ENCODE measurements at places on chromosomes 6 and 20.

- DNase-seq, result peak; percentile 46
Observed at GRCh38 chr6:84422380-84422968, 195.0 kb upstream of the CEP162 start.

GRCh38 chr6:125658759-125659431, 90.5 kb upstream of the HEY2 start:
- DNase-seq, result no peak

GRCh38 chr6:156582509-156582992, 194.6 kb upstream of the ARID1B start:
- peak; percentile 94 for DNase-seq

DNA sequence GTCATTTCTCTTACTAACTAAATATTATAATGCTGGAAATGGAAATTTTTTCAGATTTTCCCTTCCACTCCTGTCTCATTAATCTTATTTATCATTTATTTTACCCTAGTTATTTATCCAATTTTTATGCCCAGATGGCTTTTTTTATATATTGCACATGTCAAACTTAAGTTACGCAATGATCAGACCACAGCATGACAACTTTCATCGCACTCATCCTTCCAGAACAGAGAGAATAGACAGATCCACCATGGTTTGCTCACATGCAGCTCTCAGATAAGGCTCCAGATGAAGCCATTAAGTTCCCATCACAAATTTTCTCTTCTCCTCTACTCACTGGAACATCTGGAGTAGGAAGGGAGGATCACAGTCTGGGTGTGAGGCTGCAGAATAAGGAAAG, 48.7 kb downstream of the MAP7 start:
- no peak for DNase-seq

GRCh38 chr6:55456016-55456415, 123.0 kb downstream of the HMGCLL1 start:
- no peak for DNase-seq

- peak; percentile 78 for DNase-seq
Observed at GRCh38 chr6:10505529-10505928, 15.6 kb upstream of the GCNT2 start.

DNA sequence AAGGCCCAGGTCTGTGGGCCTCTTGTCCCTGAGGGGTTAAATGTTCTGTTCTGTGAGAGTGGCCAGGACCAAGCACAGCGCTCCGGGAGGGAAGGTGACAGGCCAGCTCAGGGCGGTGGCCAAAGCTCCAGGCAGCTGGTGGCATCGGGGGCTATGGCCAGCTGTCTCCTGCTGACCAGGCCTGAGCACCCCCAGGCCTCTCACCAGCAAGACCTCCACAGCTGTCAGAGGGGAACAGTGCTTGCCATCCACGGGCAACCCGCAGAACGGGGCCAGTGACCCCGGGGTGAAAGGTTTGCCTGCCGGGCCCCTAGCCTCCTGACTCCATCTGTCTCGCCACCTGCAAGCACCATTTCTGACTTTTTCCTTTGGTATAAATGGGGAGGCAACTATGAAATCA, 46.0 kb downstream of the EYA2 start:
- no peak for DNase-seq

GRCh38 chr6:95589826-95590570, 12.7 kb downstream of the MANEA start:
- no peak for DNase-seq

- no peak for DNase-seq
Observed at GRCh38 chr20:454951-455350, 7.4 kb downstream of the TBC1D20 start.

DNA sequence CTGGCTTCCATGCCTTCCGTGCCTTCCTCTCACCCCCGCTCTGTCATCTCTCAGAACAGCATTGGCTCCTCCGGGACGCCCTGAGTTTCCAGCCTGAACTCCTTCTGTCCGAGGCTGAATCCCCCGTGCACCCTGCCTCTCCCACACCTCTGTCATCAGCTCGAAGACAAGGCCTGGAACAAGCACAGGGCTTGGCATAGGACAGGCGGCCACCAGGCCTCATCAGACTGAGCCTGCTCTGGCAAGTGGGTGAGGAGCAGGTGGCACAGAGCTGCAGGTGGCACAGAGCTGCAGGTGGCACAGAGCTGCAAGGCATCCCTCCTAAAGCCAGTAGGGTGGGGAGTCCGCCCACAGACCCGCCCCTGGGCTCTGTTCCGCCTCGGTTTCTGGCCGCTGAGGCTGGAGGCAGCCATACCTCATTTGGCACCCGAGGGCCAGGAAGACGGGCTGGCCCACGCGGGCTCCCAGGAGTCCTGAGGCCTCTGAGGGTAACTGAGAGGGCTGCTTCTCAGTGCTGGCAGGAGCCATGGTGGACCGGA, 60.2 kb downstream of the EZR start:
- DNase-seq, result peak; percentile 86

DNA sequence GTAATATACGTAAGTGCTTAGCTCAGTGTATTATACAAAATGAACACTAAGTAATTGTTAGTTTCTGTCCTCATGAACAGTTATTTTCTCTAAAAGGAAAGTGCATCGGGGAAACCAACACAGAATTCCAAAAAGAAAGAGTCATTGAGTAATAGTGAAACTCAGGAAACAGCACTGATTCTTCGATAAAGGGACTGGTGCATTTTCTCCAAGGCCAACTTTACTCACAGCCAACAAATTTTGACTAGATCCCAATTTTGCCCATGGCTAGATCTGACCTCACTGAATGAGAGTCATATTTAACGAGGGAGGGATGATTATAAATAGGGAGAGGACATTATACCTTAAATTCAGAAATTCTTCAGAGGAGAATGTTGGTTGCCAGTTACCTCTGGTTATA, 390.9 kb upstream of the NRSN1 start:
- DNase-seq, result no peak

- no peak for DNase-seq
Observed at GRCh38 chr6:14396826-14397517, 279.4 kb downstream of the CD83 start.

Measured in NCI-H2081 (cell line).